Spleen (tissue), 13 donors: ENCODE measurements at places on chromosomes 4 and X. TPM values are rescaled to one million over a fixed set of nuclear protein-coding genes. Genes with fewer than 3 reads are reported as not detected.

Gene FOXP3
- total RNA-seq, result 0.26 TPM

GRCh38 chr4:147518086-147518485, 37.2 kb downstream of the EDNRA start:
- no peaks in the 10 kb centered on the region for H3K4me1 ChIP-seq
- no peaks in the 10 kb centered on the region for H3K27me3 ChIP-seq
- no peak overlapping the region for H3K27ac ChIP-seq
- H3K4me3 ChIP-seq, result no peak overlapping the region

DNA sequence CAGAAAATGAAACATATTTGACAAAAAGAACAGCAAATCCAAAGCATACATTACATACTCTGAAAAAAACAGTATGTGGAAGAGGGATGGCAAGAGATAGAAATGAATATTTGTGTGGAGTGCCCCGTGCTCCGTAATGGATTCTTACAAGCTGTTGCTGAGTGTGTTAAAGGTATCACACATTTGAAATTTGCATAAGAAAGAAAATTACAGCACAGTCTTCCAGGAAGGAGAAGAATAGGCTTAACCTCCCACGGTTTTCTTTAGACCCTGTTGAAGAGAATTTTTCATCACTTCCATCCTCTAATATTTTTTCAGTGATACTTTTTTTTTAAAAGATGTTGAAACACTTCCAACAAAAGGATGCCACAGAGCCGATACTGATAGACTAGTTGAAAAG, 1489.4 kb downstream of the RAPGEF2 start:
- no peaks in the 10 kb centered on the region for H3K4me1 ChIP-seq
- H3K27me3 ChIP-seq, result no peaks in the 10 kb centered on the region
- DNase-seq, result no peak
- no peak overlapping the region for H3K27ac ChIP-seq
- H3K4me3 ChIP-seq, result no peak overlapping the region

GRCh38 chr4:157225096-157225495, 4.6 kb downstream of the GRIA2 start:
- H3K4me3 ChIP-seq, result no peak overlapping the region
- no peak overlapping the region for H3K27ac ChIP-seq
- H3K36me3 ChIP-seq, result no peaks in the 10 kb centered on the region
- peaks cover 16% of the 10 kb centered on the region for H3K27me3 ChIP-seq
- no peak for DNase-seq

- H3K36me3 ChIP-seq, result no peaks in the 10 kb centered on the region
- no peak for DNase-seq
- no peak overlapping the region for H3K4me3 ChIP-seq
- H3K4me1 ChIP-seq, result no peaks in the 10 kb centered on the region
- no peaks in the 10 kb centered on the region for H3K27me3 ChIP-seq
These were observed 96.8 kb downstream of the MTMR1 start for GRCh38 chrX:150790021-150790420.

- DNase-seq, result no peak
- no peaks in the 10 kb centered on the region for H3K36me3 ChIP-seq
- no peak overlapping the region for H3K27ac ChIP-seq
- H3K27me3 ChIP-seq, result no peaks in the 10 kb centered on the region
These were observed 1415.8 kb upstream of the TENM3 start for GRCh38 chr4:180827232-180828009.

Gene FRMD7
- not detected for total RNA-seq

- H3K36me3 ChIP-seq, result peaks cover 15% of the 10 kb centered on the region
- H3K27ac ChIP-seq, result no peak overlapping the region
- no peaks in the 10 kb centered on the region for H3K4me1 ChIP-seq
- DNase-seq, result no peak
- H3K27me3 ChIP-seq, result no peaks in the 10 kb centered on the region
These were observed 36.8 kb upstream of the NAP1L5 start for GRCh38 chr4:88734403-88734949.

- H3K4me1 ChIP-seq, result peaks cover 5% of the 10 kb centered on the region
- no peak overlapping the region for H3K27ac ChIP-seq
- no peak overlapping the region for H3K4me3 ChIP-seq
These were observed 89.8 kb downstream of the PDGFRA start for GRCh38 chr4:54318904-54319303.

Gene ETDA
- not detected for total RNA-seq

DNA sequence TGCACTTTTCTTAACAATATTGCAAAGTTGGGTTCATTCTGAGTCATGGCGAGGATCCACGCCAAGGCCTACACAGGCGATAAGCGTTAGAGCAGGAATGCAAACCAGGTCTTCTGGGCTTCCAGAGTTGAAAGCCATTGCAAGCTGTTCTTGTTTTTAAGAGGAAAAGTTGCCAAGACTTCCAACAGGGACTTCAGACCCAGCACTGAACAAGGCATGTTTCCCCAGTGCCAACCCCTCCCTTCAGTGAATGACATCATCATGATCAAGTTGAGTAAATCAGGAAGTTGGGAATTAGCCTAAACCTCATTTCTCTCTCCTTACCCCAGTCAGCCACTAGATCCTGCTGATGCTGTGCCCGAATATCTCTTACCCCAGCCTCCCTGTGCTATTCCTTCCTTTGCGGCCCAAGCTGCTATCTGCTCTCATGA, 355.1 kb downstream of the HS3ST1 start:
- H3K27ac ChIP-seq, result no peak overlapping the region
- H3K4me3 ChIP-seq, result no peak overlapping the region
- H3K27me3 ChIP-seq, result no peaks in the 10 kb centered on the region
- H3K36me3 ChIP-seq, result no peaks in the 10 kb centered on the region
- DNase-seq, result no peak
- no peaks in the 10 kb centered on the region for H3K4me1 ChIP-seq

- peaks cover 7% of the 10 kb centered on the region for H3K36me3 ChIP-seq
- no peak overlapping the region for H3K4me3 ChIP-seq
- H3K27ac ChIP-seq, result no peak overlapping the region
- no peaks in the 10 kb centered on the region for H3K4me1 ChIP-seq
- DNase-seq, result no peak
These were observed 103.9 kb upstream of the RAB40AL start for GRCh38 chrX:102833136-102833535.
